ENCODE measurements at places on chromosomes 13 and 19. TPM values are rescaled to one million over a fixed set of nuclear protein-coding genes. Genes with fewer than 3 reads are reported as not detected.

GRCh38 chr13:89465366-89465765 is 1794.2 kb downstream of the SLITRK5 start:
- no peak for DNase-seq

DNA sequence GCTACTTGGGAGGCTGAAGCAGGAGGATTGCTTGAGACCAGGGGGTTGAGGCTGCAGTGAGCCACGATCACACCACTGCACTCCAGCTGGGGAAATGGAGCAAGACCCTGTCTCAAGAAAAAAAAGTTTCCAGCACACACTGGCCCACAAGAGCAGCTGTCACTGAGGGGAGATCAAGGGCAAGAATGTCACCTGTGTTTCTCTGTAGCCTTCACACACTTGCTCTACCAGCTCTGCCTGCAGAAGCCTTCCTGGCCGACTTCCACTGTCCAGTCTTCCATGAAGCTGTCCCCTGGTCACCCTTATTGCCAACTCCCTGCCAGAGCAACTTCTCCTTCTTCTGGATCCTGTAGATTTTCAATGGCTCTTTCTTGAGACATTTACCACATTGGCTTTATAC is 158.0 kb downstream of the KCTD15 start:
- DNase-seq = no peak

DNA sequence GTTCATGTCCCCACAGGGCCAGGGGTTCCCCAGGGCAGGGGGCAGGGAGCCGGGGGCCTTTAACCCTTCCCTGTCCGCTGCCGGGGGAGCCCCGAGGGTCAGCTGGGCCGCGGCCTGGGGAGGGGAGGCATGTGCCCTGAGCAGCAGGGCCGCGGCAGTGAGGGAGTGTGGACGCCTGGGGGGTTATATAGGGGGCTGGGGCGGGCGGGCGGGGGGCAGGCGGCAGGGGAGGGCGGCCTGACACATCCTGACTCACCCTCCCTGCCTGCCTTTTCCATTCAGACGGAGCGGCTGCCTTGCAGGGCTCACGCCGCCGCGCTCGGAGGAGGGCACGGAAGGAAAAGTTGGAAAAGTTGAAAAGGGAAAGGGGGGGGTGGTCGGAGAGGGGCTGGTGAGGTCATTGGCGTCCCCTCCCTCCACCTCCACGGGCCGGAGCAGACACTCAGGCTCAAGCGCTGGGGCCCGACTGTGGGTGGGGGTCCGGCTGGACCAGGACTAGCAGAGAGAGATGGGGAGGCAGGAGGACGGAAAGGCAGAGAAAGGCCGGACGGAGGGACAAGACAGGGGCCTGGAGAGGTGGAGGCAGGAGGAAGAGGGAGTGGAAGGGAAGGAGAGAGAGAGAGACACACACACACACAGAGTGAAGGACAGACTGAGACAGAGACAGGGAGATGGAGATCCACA is at the start of gene IL11:
IL11 (minus strand) TSS at position 159 of the 684 bp plus-strand sequence; CDS start at position 6, 153 bp downstream.
- peak; percentile 29 for DNase-seq

DNA sequence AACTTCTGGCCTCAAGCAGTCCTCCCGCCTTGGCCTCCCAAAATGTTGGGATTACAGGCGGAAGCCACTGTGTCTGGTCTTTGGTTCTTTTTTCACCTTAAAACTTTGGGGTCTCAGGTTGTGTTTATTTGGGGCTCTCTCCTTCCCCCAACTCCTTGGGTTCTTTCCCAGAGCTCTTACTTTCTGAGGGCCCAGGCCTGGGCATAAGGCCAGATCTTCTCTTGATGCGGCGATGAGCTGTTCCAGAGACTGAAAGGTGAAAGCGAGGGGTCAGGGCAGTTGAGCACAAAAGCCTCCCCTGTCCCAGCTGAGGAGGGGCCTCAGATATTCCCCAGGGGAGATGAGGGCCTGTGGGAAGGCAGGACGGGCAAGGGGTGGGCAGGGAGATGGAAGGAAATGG is 7.1 kb downstream of the POLR1G start:
- peak; percentile 21 for DNase-seq

GRCh38 chr19:12841094-12841493 is 2.8 kb downstream of the MAST1 start:
- DNase-seq = peak; percentile 19

DNA sequence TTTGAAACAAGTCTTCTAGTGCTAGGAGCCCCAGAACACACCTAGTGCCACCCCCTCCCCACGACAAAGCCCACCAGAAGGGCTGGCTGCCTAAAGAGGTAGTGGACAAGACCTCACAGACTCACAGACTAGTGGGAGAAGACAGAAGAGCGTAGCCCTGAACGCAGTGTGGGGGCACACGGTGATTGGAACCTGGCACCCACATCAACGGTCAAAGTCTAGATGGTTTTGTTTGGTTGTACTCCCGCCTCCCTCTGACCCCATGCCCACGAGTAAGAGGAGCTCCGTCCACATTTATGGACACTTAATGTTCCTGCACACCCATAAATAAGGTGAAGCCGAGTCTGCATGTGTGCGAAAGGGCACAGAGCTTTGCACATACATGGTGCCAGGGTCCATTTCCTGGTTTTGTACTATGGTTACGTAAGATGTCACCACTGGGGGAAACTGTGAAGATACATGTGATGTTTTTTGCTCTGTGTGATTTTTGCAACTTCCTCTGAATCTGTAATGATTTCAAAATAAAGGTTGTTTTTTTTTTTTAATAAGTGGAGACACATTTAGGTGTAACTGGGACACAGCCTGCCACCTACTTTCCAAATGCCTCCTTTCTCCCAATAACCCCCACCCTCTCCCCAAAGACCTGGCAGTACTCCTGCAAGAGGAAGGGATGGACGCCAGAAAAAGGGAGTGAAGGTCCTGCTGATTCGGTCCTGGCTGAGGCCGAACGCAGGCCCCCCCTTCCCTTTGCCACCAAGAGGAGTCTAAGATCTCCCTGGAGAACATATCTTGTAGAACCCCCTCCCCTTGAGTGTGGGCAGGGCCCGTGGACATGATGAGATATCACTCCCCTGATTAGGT is 72.8 kb downstream of the GNG7 start:
- DNase-seq = no peak

DNA sequence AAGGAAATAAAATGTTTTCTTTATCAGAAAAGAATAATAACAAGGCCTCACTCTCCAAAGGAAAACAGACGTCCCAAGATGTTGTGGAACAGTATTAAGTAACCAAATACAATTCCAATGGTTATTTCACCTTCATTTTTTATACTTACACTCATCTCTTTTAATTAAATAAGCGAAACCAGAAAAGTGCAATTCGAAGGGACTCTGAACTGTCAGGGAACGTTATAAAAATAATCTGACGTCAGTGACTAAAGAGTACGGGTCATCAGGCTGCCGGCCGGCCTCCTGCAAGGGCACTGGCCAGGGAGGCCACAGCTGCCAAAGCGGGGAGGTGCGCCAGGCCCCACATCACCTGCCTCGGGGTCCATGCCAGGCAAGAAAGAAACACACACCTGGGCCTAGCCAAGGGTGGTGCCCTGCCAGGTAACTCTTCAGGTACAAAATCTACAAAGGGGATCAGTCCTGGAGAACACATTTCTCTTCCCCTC is 61.2 kb downstream of the CDADC1 start:
- peak; percentile 45 for DNase-seq

GRCh38 chr19:49421039-49421877 is 2.0 kb downstream of the PTH2 start:
- peak; percentile 53 for DNase-seq

SLC46A3 gene
- total RNA-seq = 4.7 TPM

GZMM gene
- 0.43 TPM for total RNA-seq

VWA8 gene
- total RNA-seq = 20.9 TPM

All from fibroblast of villous mesenchyme (primary cell).